ENCODE measurements at places on chromosomes 4 and X.

DNA sequence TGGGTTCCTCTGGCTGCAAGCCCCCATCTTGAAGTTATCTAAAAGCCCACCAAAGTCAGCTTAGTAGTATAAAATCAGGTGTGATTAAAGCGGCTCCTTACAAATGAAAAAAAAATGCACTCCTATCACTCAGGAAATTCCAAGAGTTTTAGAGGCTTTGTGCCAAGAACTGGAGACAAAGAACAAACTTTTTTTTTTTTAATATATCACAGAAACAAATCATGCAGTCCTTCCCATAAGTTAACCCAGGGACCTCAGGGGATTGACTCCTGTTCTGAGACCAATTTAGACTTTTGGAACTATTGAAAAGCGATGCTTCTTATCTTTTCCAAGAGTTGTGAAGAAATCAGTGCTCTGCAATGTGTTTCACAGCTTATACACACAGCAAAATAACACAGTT, 53.6 kb downstream of the HHIP start:
- DNase-seq, result no peak

DNA sequence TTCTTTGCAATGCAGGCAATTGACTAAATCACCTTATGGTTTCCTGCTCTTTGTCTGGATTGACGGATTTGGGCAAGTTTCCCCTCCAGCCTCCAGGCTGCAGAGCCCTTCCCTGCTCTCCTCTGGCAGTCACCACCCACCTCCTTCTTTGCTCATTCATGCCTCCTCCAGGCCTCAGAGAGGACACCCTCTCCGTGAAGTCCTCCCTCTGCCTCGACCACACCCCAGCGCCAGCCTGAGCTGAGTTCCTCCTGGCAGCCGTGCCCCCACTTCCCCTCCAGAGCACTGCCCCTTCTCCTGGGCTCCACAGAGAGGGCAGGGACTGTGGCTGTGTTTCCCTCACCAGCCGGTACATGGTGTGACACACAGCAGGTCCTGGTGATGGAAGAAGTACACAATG, 53.7 kb downstream of the DCTD start:
- DNase-seq, result no peak

- DNase-seq, result no peak
Measured at GRCh38 chr4:174133551-174133950, 149.9 kb downstream of the FBXO8 start.

DNA sequence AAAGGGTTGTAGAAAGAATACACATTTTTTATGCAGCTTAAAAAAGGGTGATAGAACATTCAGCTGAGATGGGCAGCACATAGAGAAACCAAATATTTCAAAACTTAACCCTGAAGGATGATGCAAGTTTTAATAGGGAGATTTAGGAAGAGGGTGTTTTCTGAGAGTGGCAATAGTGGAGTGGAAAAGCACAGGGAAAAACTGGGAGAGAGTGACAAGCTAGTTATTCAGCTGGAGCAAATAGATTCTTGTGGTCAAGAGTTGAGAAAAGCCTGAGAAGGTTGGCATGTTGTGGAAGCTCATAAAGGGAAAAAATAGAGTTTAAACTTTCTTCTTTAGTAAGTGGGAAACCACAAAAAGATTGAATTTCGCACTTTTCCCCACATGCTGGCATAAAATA, 359.6 kb upstream of the PITX2 start:
- no peak for DNase-seq

GRCh38 chr4:169236873-169237626, 33.7 kb downstream of the SH3RF1 start:
- DNase-seq, result no peak

DNA sequence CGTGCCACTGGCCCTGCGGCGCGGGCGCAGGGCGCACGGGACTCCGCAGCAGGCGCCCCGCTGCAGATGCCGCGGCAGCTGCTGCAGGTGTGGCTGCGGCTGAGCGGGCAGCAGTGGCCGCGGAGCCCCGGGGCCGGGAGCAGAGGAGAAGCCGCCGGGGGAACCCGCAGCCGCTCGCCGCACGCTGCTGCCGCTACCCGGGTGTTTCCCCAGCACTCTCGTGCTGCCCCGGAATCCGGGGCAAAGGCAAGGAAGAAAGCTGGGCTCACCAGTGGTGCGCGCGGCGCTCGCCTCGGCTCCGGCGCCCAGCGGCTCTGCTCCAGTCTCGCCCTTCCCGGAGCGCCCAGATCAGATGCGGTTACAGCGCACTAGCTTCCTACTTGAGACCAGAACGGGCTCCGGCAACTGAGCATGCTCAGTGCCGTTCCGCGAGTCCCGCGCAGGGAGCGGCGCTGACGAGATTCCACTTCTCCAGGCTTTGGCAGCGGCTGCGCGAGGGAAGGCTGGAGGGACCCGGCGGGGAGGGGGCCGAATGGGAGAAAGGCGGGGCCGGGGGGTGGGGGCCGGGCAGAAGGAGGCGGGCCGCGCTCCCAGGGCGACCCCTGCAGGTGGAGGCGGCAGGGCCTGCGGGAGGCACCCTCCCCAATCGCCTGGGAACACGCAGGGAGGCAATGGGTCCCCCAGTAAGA, at the start of gene APBB2:
APBB2 (minus strand) TSS at position 407 of the 689 bp plus-strand sequence. CDS start 181,288 bp downstream, outside the sequence.
- DNase-seq, result peak; percentile 98

- DNase-seq, result no peak
Measured at GRCh38 chrX:85026170-85026569, 22.5 kb downstream of the APOOL start.

GRCh38 chr4:180296036-180296599, 1947.1 kb upstream of the TENM3 start:
- DNase-seq, result no peak

DNA sequence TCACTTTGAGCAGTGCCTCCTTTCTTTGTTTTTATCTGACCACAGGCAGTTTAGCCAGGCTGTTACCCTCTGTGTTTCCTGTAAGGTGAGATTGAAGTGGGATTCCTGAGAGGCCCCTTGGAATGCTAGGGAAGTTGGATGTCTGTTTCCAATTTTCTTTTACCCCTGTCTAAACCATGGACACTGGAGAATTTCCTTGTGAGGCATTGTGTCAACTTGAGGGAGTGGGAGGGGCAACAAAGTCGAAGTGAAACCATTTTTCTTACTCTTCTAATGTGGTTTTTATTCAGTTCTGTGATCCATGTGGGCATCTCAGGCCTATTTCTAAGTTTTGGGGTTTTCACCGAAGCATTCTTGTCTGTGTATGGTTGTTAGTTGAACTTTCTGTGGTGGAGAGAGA, 296.1 kb upstream of the UGT8 start:
- no peak for DNase-seq

GRCh38 chr4:186820391-186820891, 96.8 kb upstream of the FAT1 start:
- peak; percentile 87 for DNase-seq

DNA sequence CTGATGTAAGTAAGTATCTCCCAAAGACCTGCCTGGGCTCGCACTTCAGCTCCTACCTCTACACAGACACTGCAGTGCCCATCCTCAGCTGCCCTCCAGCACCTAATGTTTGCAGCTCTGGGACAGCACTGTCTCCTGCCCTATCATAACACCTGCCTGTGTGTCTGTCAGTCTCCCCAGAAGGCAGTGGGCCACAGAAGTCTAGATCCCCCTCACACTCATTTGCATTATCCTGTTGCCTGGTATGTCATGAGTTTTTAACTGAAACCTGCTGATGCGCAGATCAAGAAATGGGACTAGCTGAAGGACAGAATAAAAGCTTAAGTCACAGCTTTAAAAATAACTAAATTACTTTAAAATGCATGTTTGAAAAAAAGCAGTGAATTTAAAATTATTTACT, 43.0 kb downstream of the LRP2BP start:
- no peak for DNase-seq

DNA sequence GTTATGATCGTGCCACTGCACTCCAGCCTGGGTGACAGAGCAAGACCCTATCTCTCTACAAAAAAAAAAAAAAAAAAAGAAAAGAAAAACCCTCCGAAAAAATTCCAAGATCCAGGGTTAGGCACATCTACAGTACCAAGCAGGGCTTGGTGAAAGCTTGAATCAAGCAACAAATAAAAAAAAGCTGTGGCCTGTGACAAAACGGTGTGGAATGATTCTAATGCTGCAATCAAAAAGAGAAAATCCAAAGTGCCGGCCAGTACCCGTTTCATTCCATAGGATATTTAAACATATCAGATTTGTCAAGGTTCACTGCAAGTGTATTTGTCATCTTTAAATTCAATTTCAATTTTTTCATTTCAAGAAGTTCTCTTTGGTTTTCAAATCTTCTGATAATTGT, 20.5 kb downstream of the RWDD4 start:
- no peak for DNase-seq

- DNase-seq, result no peak
Measured at GRCh38 chr4:40134206-40134917, 62.5 kb upstream of the RHOH start.

DNA sequence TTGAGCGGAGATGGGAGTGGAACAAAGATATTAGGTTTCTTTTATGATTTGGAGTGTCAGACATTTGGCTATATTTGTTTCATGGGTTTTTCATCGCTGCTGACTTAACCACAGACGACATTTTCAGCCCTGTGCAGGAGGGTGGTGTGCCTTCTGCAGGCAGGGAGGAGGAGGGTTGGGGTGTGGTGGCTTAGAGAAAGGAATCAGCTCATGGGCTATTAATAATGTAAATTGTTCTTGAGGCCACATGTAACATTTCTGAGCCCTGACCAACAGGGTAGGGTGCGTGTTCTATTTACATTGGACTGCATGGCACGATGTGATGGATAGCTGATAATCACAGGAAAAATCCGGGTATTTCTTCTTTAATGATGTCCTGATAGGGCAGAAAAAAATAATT, 67.6 kb downstream of the POLA1 start:
- peak; percentile 47 for DNase-seq

GRCh38 chr4:125317525-125317877, 2.7 kb downstream of the FAT4 start:
- no peak for DNase-seq

GRCh38 chr4:1449833-1450741, 43.8 kb upstream of the NKX1-1 start:
- DNase-seq, result peak; percentile 2

DNA sequence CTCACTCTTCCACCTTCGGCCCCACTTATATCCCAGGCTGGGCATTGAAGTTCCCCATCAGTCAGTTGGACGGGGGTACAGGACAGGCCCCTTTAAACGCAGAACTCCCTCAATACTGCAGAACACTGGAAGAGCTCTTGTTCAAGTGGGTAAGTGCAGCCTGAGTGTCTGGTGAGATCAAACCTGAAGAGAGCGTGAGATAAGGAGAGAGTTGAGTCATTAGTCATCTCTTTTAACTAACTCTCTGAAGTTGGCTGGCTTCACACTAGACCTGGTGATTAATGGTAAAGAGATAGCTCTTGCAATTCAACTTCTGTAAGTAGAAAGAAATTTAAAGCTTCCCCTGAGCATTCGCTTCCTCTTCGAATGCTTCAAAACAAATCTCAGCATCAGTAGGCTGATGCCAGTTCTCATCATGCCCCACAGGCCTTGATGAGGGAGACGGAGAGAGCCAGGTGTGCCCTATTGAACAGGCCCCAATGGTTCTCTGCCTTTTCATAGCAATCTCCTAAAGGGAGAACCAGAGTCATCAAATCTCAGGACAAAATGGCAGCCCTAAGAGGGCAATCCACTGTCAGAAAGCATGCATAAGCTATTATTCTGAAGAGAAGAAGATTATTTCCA, 41.0 kb upstream of the JADE1 start:
- no peak for DNase-seq

GRCh38 chrX:137178392-137178791, 144.6 kb upstream of the GPR101 start:
- DNase-seq, result no peak

DNA sequence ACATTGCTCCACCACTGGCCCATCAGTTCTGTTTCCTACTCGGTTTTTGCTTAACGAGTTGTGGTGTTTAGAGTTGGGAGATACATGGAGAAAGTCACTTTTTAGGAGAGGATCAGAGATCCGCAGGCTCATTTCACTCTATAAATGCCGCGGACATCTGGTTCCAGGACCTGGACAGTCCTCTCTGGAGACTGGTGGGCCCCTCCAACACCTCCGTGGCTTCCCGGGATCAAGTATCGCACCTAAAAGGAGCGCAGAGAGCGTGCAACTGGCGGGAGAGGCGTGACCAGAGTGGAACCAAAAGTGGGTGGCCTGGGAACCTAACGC, 9.9 kb upstream of the CLTRN start:
- no peak for DNase-seq

DNA sequence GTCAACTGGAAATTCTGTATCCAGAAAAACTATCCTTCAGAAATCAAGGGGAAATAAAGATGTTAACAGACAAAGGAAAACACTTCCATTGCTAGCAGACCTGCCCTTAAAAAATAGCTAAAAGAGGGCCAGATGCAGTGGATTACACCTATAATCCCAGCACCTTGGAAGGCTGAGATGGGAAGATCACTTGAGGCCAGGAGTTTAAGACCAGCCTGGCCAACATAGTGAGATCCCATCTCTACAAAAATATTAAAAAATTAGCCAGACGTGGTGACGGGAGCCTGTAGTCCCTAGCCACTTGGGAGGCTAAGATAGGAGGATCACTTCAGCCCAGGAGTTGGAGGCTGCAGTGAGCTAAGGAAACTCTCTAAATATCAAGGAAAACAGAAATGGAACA, 67.4 kb downstream of the CNOT6L start:
- no peak for DNase-seq

DNA sequence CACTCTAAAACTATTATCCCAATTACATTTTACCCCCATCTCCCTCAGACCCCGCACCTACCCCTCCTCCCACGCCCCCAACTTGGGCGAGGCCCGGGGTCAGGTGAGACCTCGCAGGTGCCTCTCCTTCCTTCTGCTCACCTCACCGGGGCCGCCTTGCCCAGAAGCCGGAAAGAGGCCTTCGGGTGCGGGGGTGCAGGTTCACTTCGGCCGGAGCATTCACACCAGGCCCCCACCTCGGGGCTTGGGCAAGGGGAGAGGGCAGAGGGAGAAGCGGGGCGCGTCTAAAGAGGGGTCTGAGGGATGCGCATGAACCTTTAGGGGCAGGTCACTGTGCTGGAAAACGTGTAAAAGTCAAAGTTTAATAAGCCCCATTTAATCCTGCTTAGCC, 427 bp downstream of the ZNF182 start:
- peak; percentile 3 for DNase-seq

DNA sequence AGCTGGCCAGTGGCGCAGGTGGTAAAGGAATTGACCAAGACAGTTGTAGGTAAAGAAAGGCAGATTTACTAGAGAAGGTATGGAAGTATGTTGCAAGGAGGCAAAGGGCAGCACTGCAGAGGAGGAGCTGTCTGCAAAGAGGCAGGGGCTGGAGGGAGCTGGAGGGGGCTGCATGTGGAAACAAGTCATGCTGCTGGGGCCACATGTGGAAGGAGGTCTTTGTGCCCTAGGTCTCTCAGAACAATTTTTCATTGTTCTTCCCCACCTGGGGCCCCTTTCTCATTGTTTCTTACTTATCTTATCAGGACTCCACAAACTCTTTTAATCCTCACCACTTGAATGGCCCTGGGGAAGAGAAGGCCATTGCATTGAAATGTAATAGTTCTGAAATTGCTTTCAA, 144.8 kb upstream of the PLAC1 start:
- no peak for DNase-seq

DNA sequence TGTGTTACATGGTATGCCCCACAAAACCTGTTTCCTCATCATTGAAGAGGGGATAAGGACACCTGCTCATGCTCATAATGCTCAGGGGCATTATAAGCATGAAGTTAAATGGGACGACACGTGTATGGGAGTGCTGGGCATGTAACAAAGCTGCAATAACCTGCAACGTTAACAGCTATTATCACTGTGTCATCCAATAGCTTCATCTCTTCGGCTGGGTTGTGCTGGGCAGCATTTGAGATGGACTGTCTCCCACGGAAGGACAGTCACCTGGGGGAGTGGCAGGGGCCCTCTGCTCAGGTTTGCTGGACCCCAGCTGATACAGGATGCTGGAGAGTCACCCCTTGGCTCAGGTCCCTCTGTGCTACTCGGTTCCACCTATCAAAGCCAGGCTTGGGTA, 94.5 kb downstream of the NSUN7 start:
- DNase-seq, result no peak

All from SJCRH30 (cell line).